ENCODE measurements at places on chromosomes 4 and X.

DNA sequence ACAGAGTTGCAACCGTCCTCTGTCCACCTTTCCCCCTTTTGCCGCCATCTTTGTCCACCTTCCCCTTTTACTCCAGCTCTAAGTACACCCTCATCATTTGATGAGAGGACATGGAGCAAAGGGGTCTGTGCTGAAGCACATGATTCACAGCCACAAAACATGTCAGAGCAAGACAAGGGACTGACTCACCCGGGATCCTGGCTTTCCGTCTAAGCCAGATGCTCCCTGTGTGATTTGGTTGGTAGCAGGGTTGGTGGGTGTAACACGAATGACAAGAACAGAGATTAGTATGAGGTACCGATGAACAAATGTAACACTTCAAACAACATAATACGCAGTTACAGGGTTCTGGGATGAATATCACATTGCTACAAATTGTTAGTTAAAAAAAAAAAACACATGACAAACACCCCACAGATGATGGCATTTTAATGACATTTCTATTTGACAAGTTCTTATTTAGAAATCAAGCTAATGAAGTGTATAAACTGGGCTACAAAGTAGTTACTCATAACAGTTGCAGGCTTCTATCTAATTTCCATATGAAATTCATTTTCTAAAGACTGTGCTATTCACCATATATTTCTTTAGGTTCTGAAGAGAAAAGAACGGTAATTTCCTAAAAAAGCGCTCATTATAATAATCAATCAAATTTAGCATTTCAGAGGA, 71.4 kb upstream of the ETNPPL start:
- DNase-seq = no peak

- DNase-seq = no peak
Observed at GRCh38 chr4:104901961-104902605, 244.6 kb upstream of the TET2 start.

GRCh38 chrX:9071031-9071650, 37.2 kb upstream of the FAM9B start:
- DNase-seq = no peak

- DNase-seq = no peak
Observed at GRCh38 chr4:71217688-71218087, 121.1 kb upstream of the SLC4A4 start.

DNA sequence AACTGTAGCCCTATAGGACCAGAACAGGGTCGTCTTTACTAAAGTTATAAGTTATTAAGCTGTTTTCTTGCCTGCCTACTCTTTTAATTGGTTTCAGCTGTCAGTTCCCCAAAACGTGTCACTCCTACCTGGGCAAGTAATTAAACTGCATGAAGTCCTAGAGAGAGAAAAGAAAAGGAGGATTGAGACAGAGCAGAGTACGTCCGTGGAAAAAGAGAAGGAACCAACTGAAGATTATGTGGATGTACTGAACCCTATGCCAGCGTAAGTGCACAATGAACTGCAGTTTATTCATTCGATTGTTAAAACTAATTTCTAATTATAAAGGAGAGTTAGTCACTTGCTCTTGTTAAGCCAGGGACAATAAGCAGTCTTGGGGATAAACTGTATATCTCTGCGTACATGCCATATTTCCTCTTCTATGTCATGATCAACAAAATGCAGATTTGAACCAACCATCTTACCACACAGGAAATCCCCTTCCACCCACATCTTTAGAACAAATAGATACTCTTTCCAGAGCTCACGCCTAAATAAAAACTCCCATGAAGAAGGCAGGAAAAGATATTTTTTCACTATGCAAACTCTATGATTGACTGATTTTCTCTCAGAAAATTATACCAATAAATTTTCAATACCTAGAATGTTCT, 22.8 kb downstream of the STAP1 start:
- no peak for DNase-seq

- no peak for DNase-seq
Observed at GRCh38 chr4:186483656-186484055, 71.7 kb downstream of the MTNR1A start.

DNA sequence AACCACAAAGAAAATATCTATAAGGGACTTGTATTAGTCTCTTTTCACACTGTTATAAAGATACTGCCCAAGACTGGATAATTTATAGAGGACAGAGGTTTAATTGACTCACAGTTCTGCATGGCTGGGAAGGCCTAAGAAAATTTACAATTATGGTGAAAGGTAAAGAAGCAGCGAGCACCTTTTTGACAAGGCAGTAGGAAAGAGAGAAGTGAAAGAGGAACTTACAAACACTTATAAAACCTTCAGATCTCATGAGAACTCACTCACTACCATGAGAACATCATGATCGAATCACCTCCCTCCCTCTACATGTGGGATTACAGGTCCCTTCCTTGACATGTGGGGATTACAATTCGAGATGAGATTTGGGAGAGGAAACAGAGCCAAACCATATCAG, 856.0 kb downstream of the TRAM1L1 start:
- DNase-seq = no peak

GRCh38 chrX:71210816-71211215, 12.2 kb upstream of the GJB1 start:
- DNase-seq = no peak

GRCh38 chrX:100615005-100615404, 21.6 kb downstream of the TSPAN6 start:
- no peak for DNase-seq

GRCh38 chrX:119518371-119518770, 46.8 kb downstream of the STEEP1 start:
- DNase-seq = no peak

GRCh38 chr4:122604146-122604545, 16.7 kb downstream of the IL21 start:
- no peak for DNase-seq

GRCh38 chr4:81504112-81505003, 32.7 kb upstream of the RASGEF1B start:
- DNase-seq = no peak

GRCh38 chrX:20545538-20545937, 278.8 kb upstream of the RPS6KA3 start:
- no peak for DNase-seq

DNA sequence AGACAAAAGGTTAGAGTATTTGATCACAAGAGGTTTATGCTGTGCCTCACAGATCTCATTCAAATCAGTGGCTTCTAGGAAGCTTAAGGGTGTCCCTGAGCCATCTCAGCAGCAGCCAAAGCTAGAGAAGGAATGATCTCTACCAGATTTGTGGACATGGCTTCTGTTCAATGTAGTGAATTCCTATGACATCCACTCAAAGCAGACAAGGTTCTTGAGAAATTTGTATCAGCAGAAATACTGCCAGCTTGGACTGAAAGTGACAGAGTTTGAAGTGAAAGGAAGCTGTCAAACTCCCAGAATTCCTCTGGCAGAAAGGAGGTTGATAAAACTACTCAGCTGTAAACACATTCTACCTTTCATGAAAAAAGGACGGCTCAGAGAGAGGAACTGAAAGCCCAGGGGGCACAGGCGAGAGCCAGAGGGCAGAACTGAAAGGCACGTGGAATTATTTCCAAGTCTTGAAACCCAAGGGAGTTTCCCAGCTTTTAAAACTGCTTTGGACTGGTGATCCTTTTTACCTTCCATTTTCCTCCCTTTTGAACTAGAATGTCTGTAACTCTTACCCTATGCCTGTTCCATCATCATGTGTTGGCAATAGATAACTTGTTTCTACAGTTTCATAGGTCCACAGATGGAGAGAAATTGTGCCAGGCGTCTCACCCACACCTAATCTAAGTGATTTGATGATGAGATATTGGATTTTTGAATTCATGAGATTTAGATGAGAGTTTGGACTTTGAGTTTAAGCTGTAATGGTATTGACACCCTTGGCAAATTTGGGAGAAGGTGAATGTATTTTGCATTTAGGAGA, 14.5 kb upstream of the MED14 start:
- DNase-seq = no peak

GRCh38 chr4:179095585-179096221, 1653.5 kb upstream of the AGA start:
- DNase-seq = no peak

DNA sequence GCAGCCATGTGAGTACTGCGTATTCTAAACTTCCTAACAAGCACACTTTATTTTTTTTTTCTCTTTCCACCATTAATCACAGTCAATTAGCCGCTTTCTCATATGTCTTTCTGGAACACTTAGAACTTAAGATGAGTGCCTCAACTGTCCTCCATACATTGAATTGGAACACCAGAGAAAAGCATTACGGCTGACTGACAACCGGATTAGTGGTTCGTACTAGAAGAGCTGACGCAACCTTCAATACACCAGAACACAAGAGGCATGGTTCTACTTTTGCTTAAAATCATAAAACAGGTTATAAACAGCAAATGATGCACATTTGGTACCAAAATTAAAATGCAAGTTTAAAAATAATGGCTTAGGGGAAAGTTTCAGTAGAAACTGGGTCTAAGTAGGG, 3.3 kb downstream of the TMEM47 start:
- no peak for DNase-seq

DNA sequence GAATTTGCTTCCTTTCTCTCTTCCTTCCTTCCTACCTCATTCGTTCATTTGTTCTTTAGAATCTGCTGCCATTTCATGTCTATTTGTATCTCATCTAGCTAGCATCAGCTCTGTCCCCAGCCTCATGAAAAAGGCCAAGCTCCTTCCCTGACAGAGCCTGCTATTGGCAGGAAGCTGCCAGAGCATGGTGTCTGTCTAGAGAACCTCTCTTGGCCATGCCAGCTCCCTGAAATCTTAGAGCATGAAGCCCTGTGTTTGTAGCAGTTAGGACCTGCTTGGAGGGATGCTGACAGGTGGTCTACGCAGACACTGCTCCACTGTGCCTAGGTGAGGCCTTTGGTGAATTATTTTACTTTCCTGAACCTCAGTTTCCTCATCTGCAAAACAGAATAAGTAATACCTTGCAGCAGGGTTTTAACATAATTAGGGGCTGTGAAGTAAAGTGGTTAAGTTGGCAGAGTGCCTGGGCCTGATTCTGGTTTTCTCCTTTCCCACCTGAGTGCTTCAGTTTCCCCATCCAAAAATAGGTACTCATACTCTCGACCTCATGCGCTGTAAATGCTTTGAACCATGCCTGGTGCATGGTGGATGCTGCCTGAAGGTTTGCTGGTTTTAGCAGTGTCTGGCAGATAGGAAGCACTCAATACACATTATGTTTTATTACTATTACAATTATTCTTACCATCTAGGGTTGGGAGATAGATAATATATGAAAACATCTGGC, 4.7 kb downstream of the PTTG2 start:
- no peak for DNase-seq

DNA sequence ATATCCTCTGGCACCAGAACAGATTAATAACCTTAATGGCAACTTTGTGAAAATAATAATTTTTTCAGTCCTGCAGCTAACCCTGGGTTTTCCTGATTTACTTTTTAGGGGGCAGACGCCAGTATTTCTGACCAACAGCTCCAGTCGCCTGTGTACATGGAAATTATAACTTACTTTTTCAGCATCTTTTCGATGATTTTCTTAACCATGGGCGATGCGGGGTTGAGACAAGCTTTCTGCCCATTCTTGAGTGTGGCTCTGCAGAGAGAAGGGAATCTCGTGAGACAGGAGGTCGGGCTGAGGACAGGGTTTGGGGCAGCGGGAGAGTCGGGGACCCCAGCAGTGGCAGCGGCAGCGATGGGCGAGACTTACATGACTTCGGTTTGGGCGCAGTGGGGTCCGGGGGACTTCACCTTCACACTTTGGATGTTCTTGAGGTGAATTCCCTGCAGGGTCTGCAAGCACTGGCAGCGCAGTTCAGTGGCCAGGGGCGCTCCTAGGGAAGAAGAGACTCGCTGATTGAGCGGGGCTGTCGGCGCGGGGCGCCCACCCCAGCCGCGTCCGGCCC, 484 bp downstream of the CXCL2 start:
- no peak for DNase-seq

GRCh38 chrX:1484638-1485019, 31.9 kb upstream of the ASMTL start:
- DNase-seq = no peak

DNA sequence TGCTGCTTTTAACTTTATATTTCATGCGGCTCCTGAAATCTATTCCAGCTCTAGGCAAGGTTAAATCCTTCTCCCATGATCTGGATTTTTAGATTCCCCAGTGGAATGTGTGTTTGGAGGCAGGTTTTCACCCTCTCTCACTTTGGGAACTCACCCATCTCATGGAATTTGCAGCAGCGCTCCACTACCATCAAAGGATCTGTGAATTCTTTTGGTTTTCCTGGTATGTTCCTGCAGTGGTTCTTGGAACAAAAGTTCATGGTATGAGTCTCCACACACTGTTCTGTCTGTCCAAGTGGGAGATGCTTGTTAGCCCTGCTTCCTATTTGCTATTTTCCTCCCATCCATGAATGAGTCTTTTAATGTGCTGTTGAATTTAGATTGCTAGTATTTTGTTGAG, 14.0 kb downstream of the APOOL start:
- no peak for DNase-seq

DNA sequence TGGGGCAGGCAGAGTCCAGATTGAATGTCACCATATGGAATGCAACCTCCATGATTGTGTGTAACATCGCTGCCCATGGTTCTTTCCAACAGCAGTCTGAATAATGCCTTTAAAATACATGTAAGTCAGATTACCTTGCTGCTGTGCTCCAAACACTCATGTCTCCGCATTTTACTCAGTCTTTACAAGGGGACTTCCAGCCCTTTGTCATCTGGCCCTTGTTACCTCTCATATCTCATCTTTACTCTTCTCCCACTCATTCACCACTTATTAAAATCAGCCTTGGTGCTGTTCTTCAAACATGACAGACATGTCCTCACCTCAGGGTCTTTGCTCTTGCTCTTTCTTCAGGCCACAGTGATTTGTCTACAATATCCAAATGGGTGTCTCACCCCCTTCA, 200.4 kb upstream of the GYPA start:
- no peak for DNase-seq

- no peak for DNase-seq
Observed at GRCh38 chr4:78612398-78613178, 61.0 kb downstream of the ANXA3 start.

- DNase-seq = no peak
Observed at GRCh38 chrX:147875866-147876596, 35.7 kb upstream of the FMR1 start.

- DNase-seq = no peak
Observed at GRCh38 chr4:1415681-1415981, 9.4 kb upstream of the NKX1-1 start.

- no peak for DNase-seq
Observed at GRCh38 chr4:168846414-168846813, 163.6 kb downstream of the CBR4 start.

GRCh38 chr4:181796502-181796901, 446.7 kb upstream of the TENM3 start:
- no peak for DNase-seq

DNA sequence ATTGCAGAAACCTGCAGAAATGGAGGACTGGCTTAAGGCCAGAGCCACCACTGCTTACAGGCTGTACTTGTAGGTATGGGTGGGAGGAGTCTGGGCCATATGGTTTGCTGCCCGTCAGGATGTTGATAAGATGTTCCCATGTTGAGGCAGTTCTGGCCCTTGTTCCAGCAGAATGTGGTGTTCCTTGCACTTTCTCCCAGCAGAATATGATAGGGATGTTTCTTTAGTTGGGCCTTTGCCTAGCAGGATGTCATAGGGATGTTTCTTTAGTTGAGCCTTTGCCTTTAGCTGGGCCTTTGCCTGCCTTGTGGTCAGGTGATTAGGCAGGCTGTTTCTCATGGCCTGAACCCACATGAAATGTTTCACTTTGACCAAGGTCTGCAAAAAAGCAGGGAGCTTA, 139.1 kb upstream of the PAQR3 start:
- no peak for DNase-seq

- no peak for DNase-seq
Observed at GRCh38 chr4:161949946-161950725, 213.7 kb downstream of the FSTL5 start.
